ENCODE measurements at places on chromosomes 12 and 14. TPM values are rescaled to one million over a fixed set of nuclear protein-coding genes. Genes with fewer than 3 reads are reported as not detected.

MUCL1 gene
- not detected for total RNA-seq

ASCL1 gene
- total RNA-seq: not detected

GPR132 gene
- total RNA-seq: 42.8 TPM

EXOC3L4 gene
- not detected for total RNA-seq

BATF gene
- total RNA-seq: 127 TPM

FOXG1 gene
- not detected for total RNA-seq

IFT81 gene
- 3.1 TPM for total RNA-seq

BAZ1A gene
- total RNA-seq: 61.8 TPM

KRT78 gene
- total RNA-seq: not detected

POTEM gene
- total RNA-seq: not detected

FITM1 gene
- total RNA-seq: 0.46 TPM

AHNAK2 gene
- 0.02 TPM for total RNA-seq

ADAMTS20 gene
- total RNA-seq: not detected

ERBB3 gene
- total RNA-seq: 1.1 TPM

MMP17 gene
- 0.51 TPM for total RNA-seq

KRT6C gene
- total RNA-seq: not detected

LRP6 gene
- total RNA-seq: 1.1 TPM

KRT82 gene
- not detected for total RNA-seq

FOXN4 gene
- total RNA-seq: not detected

C1QL4 gene
- total RNA-seq: not detected

RNF34 gene
- total RNA-seq: 82.8 TPM

NTN4 gene
- not detected for total RNA-seq

FAM222A gene
- 2.5 TPM for total RNA-seq

KSR2 gene
- total RNA-seq: not detected

CDKL1 gene
- total RNA-seq: 5.5 TPM

TRIAP1 gene
- total RNA-seq: 69.1 TPM

APPL2 gene
- total RNA-seq: 12.2 TPM

EVL gene
- total RNA-seq: 171 TPM

CFAP73 gene
- 0.17 TPM for total RNA-seq

OAS3 gene
- total RNA-seq: 9.3 TPM

CLEC6A gene
- total RNA-seq: not detected

CCDC175 gene
- not detected for total RNA-seq

RNU4-1 gene
- 702 TPM for total RNA-seq

BBOF1 gene
- total RNA-seq: 2.7 TPM

All from activated CD8-positive, alpha-beta memory T cell treated with anti-CD3 and anti-CD28 coated beads for 36 hours (primary cell).